ENCODE measurements at places on chromosomes 3 and 15. TPM values are rescaled to one million over a fixed set of nuclear protein-coding genes. Genes with fewer than 3 reads are reported as not detected.

SUCLG2 gene
- total RNA-seq, result 29.4 TPM

FGF12 gene
- 0.14 TPM for total RNA-seq

CNTN4 gene
- total RNA-seq, result not detected

TOMM70 gene
- 59.5 TPM for total RNA-seq

CELSR3 gene
- total RNA-seq, result 1.8 TPM

EIF4E3 gene
- total RNA-seq, result 5.1 TPM

AADACL2 gene
- not detected for total RNA-seq

DCUN1D1 gene
- total RNA-seq, result 34.9 TPM

DUOXA2 gene
- not detected for total RNA-seq
